ENCODE measurements at places on chromosomes 12 and 14.

DNA sequence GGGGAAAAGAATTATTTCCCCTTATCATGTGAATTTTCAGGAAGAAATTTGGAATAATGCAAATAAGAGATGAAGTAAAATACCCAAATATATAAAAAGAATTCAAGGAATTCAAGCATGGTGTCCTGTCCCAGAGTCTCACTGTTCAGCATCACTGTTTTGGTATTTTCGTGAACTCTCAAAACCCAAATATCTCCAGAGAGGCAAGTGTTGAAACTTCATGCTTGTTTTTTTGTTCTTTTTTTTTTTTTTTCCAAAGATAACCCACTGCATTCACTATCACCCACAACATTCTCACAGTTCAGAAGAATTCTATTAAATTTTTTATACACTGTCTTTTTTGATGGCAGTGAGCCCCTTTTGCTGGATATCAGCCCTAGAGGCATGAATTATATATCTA, 354.9 kb downstream of the DIO2 start:
- DNase-seq: no peak

- DNase-seq: no peak
Measured at GRCh38 chr12:129145381-129145780, 292.1 kb downstream of the GLT1D1 start.

- DNase-seq: peak; percentile 94
Measured at GRCh38 chr12:48183091-48183875, at the start of gene CCDC184. TSS of gene CCDC184 (plus strand) at chr12:48183644. CDS start at chr12:48184123, 479 bp downstream.

DNA sequence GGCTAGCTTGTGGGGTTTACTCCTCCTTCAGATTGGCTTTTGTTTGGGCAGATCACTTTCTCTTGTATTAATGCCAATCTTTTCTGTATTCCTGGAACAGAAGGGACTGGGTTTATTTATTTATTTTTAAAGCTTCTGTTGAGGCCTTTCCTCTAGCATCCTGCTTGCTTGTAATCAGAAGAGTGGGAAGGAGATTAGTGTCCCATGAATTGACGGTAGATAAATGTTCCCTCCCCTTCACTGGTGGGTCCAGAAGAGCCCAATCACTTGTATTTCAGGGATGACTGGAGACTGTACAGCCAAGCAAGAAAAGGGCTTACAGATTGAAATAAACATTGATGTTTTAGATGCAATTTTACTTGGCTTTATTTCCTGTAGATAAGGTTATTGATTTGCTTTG, 71.0 kb downstream of the LIN52 start:
- DNase-seq: no peak

DNA sequence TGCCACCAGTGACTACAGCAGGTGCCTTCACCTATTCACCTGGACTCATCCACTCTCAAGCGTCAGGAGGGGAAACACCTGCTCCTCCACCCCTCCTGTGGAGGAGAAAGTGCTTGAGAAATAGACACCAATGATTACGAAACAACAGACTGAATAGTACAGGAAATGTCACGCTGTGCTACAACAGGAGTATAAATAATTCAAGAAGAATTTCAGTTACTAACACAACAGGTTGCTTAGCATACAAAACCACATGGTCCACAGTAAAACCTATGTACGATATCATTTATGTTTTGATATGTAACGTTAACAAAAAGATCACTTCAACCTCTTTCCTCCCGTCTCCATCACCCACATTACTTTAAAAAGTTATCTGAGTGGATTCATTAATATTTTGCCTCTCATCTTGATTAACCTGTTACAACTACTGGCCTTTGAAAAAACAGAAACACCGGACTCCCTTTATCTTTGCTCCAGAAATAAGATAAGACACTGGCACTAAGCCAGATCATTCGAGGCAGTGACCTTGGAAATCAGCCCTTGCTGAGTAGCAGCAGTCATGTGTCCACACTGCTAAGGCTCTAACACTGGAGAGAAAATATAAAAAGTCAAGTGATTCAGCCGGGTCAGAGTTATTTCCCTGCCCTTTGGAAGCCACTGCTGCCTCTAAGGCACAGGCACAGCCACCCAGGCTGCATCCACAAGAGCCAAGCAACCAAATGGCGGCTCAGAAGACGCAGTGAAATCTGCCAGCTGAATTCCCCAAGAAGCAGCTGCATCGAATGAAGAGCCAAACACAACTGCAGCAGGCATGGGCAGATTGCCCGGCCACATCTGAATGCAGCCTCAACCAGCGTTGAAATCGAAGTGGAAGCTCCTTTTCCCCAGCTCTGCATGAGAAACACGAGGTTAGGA, 40.9 kb downstream of the NT5DC3 start:
- DNase-seq: no peak

GRCh38 chr12:8559676-8560075, 19.0 kb upstream of the CLEC4E start:
- DNase-seq: no peak

GRCh38 chr14:40599725-40600124, 1007.0 kb upstream of the LRFN5 start:
- no peak for DNase-seq

DNA sequence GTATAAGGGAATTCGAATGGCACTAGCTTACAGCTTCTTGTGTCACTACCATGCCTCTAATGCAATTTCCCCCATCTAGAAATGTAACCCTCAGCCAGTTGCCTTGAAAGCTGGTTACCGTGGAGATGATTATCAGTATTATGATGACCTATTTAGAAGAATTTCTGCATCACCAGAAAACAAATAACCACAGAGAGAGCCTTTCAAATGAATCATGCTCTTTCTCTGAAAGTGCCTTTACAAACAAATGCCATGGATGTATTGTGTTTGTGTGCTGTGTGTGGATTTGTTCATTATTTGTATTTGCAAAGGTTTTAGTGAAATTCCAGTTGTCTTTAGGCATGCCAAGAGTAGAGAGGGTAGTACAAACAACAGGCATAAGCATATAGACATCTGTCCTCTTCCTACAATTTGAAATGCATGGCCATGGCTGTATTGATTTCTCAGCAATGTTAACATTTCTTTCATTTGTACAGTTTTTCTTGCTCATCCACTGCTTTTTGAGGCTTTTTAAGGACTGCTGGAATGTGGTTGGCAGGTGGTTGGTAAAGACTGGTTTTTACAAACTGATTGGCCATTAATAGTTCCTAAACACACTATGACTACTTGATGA, 266.5 kb downstream of the PAWR start:
- DNase-seq: peak; percentile 24

DNA sequence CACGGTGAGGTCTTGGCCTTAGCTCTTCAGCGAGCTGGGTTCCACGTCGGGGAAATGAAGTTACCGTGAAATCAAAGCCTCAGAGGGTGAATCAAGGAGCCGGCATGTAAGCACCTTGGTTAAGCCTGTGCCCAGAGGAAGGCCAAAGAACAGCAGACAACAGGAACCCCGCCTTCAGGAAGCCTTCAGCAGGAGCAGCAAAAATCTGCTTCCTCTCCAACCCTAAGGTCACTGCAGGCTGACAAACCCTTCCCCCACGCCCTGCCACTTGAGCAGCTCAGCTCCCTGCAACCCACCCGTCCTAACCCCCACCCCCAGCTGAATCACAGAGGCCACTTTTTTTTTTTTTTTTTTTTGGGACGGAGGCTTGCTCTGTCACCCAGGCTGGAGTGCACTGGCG, 72.9 kb upstream of the LTA4H start:
- no peak for DNase-seq

- no peak for DNase-seq
Measured at GRCh38 chr12:122811777-122812176, 23.5 kb upstream of the HIP1R start.

DNA sequence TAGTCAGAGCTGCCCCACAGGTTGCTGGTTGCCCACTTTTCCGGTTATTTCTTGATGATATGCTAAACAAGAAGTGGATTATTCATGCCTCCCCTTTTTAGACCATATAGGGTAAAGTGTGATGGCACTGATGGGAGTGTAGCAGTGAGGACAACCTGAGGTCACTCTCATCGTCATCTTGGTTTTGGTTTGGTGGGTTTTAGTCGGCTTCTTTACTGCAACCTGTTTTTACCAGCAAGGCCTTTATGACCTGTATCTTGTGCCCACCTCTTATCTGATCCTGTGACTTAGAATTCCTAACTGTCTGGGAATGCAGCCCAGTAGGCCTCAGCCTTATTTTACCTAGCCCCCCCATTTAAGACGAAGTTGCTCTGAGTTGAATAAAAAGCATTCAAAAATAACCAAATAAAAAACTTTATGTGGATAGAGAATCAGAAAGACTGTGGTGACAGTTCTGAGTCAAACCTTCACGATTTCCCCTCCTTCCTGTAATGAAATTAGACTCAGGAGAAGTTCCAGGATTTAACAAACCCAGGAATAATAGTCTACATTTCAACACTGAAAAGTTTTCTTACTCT, 144.2 kb downstream of the PAWR start:
- DNase-seq: no peak

- DNase-seq: peak; percentile 70
Measured at GRCh38 chr14:103014466-103015228, 42.7 kb downstream of the CDC42BPB start.

GRCh38 chr12:132084621-132085290, 59.4 kb downstream of the DDX51 start:
- DNase-seq: peak; percentile 90

DNA sequence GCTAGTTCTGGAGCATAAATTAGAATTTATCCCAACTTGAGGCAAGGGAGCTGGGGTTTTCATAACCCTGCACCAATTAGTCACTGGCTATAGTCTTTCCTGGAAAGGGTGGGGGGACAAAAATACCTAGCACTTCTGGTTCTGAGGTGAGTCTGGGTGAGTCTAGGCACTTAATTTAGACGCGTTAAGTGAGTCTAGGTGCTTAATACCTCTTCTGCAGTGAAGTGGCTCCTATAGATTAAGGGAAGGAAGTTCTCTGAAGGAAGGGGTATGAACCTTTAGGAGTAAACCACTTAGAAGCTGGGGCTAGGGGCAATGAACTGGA, 251.7 kb downstream of the EFCAB11 start:
- no peak for DNase-seq

GRCh38 chr12:21353487-21353886, 18.8 kb upstream of the SLCO1A2 start:
- no peak for DNase-seq

- DNase-seq: no peak
Measured at GRCh38 chr12:125856896-125857295, 791.7 kb downstream of the AACS start.

- DNase-seq: peak; percentile 89
Measured at GRCh38 chr14:82075566-82075965, 541.9 kb upstream of the SEL1L start.

- no peak for DNase-seq
Measured at GRCh38 chr12:68271346-68271745, 17.9 kb upstream of the IL22 start.

- no peak for DNase-seq
Measured at GRCh38 chr12:129494766-129495165, 409.1 kb downstream of the TMEM132D start.

DNA sequence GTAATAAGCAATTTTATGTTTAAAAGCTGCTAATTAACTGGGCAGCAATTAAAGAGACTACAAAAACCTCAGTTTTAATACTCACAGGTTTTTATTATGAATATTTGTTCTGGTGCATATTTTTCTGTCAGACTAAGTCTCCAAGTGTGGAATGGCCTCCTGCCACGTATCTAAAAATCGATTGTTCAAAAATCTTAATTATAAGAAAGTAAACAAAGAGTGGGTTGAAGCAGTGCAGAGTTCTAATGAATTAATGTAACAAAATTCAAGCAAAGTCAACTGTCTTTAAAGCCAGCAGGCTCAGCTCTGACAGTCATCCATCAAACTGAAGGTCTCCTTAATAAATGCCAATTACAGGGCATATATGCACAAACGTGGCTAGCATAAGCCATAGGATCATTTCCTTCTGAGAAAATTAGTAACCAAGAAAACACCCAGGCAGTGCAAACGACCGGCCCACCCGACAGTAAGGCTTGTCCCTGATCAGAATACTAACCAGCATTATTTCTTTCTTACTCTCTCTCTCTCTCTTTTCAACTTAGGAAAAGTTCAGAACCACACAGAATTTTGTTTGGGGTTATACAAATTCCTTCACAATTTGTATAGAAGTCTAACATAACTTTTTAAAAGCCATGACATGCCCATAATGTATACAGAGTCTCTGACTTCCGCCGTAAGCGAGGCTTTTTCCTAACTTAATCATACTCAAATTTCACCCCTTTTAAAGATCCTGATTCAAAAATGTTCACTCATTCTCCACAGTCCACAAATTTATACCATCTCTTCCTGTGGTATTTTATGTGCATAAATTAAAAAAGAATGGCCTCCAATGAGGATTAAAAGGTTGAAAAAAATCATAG, 83.8 kb downstream of the SLC25A21 start:
- DNase-seq: no peak

DNA sequence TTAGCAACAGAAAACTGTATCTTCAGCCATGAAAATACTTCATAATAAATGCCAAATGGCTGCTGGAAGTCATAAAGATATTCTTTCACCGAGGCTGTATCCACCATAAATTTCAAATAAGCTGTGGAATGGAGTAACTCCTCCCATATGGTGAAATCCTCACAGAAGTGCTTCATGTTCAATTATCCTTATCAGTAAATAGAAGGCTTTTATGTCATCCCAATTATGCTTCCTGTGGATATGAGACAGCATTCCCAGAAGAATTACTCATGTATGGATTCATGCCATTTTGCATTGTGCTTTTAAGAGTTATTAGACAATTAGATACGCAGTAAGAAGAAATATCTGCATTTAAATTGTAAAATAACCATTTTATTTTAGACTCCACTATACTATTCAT, 99.0 kb downstream of the RTN1 start:
- DNase-seq: no peak

DNA sequence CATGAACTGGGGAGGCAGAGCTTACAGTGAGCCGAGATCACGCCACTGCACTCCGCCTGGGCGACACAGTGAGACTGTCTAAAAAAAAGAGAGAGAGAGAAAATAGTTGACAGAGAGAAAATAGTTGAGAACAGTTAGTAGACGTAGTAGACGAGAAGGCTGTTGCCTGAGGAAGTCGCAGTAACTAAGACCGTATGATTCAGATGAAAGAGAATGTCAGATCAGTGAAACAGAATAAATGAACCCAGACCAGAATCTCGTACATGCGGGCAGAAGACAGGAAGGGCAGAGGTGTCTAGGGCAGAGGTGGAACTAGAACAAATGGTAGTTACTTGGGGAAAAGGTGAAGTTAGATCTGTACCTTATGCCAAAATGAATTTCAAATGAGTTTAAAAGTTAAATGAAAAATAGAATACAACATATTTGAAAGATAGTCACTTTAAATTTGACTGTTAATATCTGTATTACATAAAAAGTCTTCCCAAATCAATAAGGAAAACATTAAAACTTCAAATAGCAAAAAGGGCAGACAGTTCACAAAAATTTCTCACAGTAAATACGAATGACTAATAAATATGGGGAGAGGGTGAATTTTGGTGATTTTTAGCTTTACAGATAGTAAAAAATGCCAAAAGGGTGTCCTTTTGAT, 17.7 kb downstream of the MDM2 start:
- DNase-seq: no peak

Measured in neural progenitor cell (in vitro differentiated cells).